T-cell (primary cell): ENCODE measurements at places on chromosomes 7 and 10. TPM values are rescaled to one million over a fixed set of nuclear protein-coding genes. Genes with fewer than 3 reads are reported as not detected.
A peak's percentile ranks its signal among the peaks of the same experiment; 100 is the strongest.

GRCh38 chr10:48492201-48492600 lies 112.7 kb downstream of the ARHGAP22 start:
- DNase-seq, result no peak

- DNase-seq, result no peak
Measured at GRCh38 chr10:116947841-116948529, 57.0 kb downstream of the SHTN1 start.

DNA sequence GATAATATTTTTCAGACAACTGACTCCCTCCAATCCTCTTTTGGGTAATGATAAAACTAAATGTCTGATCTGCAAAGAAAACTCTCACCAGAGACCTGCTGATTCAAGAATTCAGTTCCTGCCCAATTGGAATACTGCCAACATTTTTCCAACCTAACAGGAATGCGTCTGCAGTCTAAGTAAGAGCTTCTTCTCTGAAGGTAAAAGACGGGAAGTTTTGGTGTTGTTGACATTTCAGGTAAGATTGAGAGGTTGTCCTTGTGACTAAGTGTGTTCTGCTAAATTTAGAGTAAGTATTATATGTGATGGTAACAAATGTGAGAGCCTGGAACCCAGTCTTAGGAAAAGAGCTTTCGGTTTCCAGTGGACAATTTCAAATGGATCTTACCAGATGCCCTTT lies 17.6 kb downstream of the IFIT5 start:
- no peak for DNase-seq

DNA sequence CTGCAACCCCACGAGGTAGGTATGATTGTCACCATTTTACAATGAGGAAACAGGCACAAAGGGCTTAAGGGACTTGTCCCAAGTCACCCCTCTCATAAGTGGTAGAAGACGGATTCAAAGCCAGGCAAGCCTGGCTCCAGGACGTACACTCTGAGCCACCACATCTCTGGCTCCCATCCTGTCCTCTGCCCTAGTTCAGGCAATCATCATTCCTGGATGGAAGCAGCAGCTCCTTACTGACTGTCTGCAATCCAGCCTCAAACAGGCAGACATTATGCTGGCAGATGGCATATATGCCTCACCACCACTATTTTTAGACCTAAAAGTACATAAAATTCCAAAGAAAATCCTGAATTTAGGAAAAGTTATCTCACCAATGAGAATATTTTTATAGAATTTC lies 100.7 kb downstream of the USP6NL start:
- DNase-seq, result no peak

DNA sequence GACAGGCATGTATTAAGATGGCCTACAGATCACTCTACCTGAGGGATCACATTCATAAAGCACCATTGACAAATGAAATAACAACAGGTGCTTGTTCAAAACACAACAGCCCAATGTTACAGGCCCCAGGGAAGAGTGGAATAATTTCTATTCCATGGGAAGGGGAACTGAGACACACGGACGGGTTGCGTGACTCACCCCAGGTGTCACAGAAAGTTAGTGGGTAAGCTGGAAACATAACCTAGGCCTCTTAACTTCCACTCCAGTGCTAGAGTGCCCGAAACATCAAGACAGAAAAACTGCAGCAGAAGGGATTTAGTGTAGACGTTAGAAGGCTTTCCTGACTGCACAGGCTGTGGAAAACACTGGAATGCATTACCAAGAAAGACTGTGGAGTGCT lies 48.3 kb downstream of the SLC37A3 start:
- DNase-seq, result no peak

The COA1 gene
- 60.8 TPM for total RNA-seq

GRCh38 chr10:31625566-31625965 lies 303.1 kb downstream of the ARHGAP12 start:
- no peak for DNase-seq

The EPO gene
- total RNA-seq, result not detected

DNA sequence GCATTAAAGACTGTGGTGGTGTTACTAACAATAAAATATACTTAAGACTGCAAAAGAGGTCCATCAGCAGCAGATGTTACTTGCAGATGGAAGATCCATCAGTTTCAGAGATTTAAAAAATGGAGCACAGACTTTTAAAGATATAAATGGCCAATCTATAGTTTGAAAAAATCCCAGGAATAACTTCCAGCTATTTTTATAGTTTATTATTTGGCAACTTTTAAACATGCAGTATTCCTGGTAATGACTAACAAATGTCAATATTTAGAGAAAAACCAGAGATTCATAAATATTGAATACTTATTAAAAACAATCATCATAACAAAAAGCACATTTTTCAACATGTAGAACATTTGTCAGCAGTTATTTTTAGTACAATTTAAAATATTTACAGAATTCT lies 30.7 kb downstream of the RTKN2 start:
- DNase-seq, result no peak

GRCh38 chr10:132701099-132701845 lies 84.7 kb downstream of the NKX6-2 start:
- DNase-seq, result no peak

- no peak for DNase-seq
Measured at GRCh38 chr10:12720217-12720981, 281.1 kb downstream of the CCDC3 start.

DNA sequence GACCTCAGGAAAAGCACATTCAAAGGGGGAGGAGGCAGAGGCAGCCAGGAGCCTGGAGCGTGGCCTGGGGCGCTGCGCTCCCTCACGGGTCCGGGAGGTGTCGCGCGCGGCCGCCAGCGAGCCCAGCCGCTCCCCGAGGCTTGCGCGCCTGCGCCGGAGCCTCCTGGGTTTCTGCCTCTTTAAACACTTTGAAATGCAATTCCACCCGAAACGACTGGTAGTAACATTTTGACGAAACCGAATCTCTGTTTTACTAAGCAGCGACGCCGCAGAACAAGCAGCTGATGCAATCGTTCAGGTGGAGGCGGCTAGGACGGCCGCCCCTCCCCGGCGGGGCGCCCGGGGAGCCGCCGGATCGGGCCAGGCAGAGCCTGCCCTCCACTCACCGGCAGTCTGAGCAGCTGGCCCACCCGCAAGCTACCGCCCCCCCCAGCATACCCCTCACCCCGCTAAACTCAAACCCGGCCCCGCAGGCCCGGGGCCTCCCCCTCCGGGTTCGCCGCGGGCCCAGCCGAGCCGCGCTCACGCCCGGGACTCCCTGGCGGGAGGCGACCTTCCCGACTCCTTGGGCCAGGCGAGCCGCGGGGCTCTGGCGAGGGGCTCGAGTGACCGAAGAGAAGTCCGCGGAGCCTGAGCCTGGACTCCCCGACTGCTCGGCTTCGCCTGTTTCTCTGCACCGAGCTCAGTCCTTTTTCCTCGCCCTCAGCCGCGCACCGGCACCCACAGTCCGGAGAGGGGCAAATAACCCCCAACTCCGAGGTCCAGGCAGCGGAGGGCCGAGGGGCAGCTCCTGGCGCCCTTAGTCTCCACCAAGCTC lies 3.2 kb downstream of the MKX start:
- peak; percentile 74 for DNase-seq
